ENCODE measurements at places on chromosomes 4 and X. TPM values are rescaled to one million over a fixed set of nuclear protein-coding genes. Genes with fewer than 3 reads are reported as not detected.

SLC25A14 gene
- 12.9 TPM for total RNA-seq

DCHS2 gene
- 0.14 TPM for total RNA-seq

LGI2 gene
- not detected for total RNA-seq

GPC3 gene
- total RNA-seq = 0.20 TPM

SLC9A6 gene
- 20.5 TPM for total RNA-seq

PIN4 gene
- 13.5 TPM for total RNA-seq

GAB3 gene
- total RNA-seq = 14.9 TPM

SPANXA1 gene
- not detected for total RNA-seq

TNIP3 gene
- 0.55 TPM for total RNA-seq

SYNPO2 gene
- total RNA-seq = 1.4 TPM

AFAP1 gene
- 21.8 TPM for total RNA-seq

GPR82 gene
- not detected for total RNA-seq
